ENCODE measurements at places on chromosomes 5 and 9. TPM values are rescaled to one million over a fixed set of nuclear protein-coding genes. Genes with fewer than 3 reads are reported as not detected.

Gene GABRA1
- total RNA-seq = not detected

Gene TSSK1B
- total RNA-seq = under 0.01 TPM

Gene ARHGEF28
- total RNA-seq = 23.8 TPM

Gene DAB2
- 34.1 TPM for total RNA-seq

Gene BTNL3
- not detected for total RNA-seq

Gene SV2C
- total RNA-seq = under 0.01 TPM

Gene GRHPR
- 109 TPM for total RNA-seq

Gene AQP7
- not detected for total RNA-seq

Gene RMRP
- 3,474 TPM for total RNA-seq

Gene RBM27
- 21.1 TPM for total RNA-seq

Gene CA9
- total RNA-seq = 0.38 TPM

Gene OR1Q1
- total RNA-seq = not detected

Gene FAXDC2
- 0.77 TPM for total RNA-seq

Gene MEF2C
- total RNA-seq = 31.3 TPM

Gene FBP1
- not detected for total RNA-seq

Gene TEK
- 18.6 TPM for total RNA-seq

Gene MEGF10
- total RNA-seq = under 0.01 TPM

Gene HRCT1
- total RNA-seq = 0.58 TPM

Gene PPP2R2B
- total RNA-seq = not detected

Gene BNIP1
- 23.6 TPM for total RNA-seq

Gene FAM221B
- not detected for total RNA-seq

Gene CDH18
- under 0.01 TPM for total RNA-seq

Gene INSL6
- total RNA-seq = not detected

Gene EIF4E1B
- not detected for total RNA-seq

Gene ZNF879
- total RNA-seq = 5.6 TPM

Gene RUSC2
- 24.8 TPM for total RNA-seq

Gene TXN
- total RNA-seq = 253 TPM

Gene LRRC70
- 1.2 TPM for total RNA-seq

Gene BAAT
- 0.19 TPM for total RNA-seq

Gene GADD45G
- 0.38 TPM for total RNA-seq

Gene FOXD4L5
- total RNA-seq = under 0.01 TPM

Gene TPPP
- total RNA-seq = 0.19 TPM

Gene OBP2A
- total RNA-seq = not detected

Gene TAF11L6
- total RNA-seq = not detected

Gene TMEM215
- not detected for total RNA-seq

Gene LCN9
- not detected for total RNA-seq

Gene RHOBTB3
- 284 TPM for total RNA-seq

Gene SLC30A5
- 89.3 TPM for total RNA-seq

Gene CER1
- total RNA-seq = not detected

Gene CPEB4
- 23.7 TPM for total RNA-seq

Gene CEL
- under 0.01 TPM for total RNA-seq
